Left hindlimb (tissue), 1 donor: ENCODE measurements at places on chromosomes 2 and 18.

GRCh38 chr18:62925031-62925688 lies 209.8 kb downstream of the PHLPP1 start:
- DNase-seq, result no peak

GRCh38 chr2:160298960-160299359 lies 98.9 kb upstream of the ITGB6 start:
- no peak for DNase-seq

- DNase-seq, result no peak
Measured at GRCh38 chr2:39913648-39914461, 134.8 kb upstream of the THUMPD2 start.

- no peak for DNase-seq
Measured at GRCh38 chr2:45132551-45132950, 123.3 kb upstream of the SIX2 start.

DNA sequence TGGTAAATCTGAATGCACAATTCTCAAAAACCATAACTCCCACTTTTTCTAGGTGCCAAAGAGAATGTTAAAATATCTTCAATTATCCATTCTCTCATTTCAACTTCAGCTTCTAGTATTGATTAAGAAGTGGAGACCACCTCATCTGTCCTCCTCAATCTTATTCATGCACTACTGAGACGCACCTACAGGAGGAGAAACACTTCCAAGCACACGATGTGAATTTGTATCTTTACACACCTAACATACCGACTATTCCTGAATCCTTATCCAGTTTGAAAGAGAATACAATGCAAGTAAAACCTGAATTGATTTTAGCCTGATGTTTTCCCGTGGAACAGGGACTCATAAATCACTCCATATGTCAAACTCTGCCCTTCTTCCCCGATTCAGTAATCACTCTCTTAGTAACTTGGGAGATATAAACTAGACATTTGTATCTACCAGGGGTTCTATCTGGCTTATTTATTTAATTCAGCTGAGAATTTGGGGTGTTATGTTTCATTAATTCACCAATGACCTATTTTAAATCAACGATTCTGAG lies 101.0 kb downstream of the MREG start:
- no peak for DNase-seq

GRCh38 chr18:70028084-70028483 lies 80.4 kb upstream of the CD226 start:
- DNase-seq, result no peak

DNA sequence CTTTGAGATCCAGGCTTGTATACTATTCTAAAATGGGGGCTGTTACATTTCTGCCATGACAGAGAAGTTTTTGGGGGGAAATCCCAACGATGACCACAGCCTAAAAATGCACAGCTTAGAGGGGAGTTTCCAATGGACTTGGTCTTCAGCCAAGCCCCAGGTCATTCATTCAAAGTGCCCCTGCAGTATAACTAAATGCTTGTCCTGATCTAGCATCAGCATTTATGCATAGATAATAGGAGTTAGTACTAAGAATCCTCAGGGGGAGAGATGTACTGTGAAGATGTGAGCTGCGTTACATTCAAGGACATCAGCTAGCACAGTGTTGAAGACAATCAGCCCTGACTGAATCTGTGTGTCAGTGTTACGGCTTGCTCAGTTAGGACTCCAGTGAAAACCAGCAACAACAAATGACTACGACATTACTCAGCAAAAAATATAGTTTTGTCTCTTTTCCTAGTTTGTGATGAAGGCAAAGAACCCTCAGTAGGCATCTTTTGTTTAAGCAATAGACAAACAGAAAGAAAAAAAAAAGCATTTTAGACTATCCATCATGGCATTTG lies 160.9 kb downstream of the ZEB2 start:
- no peak for DNase-seq

DNA sequence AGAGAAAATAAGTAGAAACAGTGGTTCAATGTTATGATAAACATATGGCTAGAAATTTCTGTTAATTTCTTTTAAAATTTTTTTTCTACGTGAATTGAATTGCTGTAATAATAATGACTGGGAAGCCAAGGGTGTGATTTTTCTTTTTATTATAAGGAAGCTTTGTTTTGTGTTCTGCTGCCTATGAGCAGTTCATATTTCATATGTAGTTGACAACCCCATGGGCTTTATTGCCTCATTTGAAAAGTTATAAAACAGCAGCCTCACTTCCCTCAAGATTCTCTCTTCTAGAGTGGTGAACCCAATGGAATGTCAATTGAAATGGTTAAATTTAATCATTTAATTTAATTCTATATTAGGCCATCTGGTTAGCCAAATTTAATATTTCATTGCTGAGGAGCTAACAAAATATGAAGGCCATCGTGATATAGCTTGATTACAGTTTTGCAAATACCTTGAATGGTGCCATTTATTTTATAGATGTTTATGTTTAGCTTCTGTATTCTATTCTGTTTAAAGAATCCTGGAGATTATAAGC lies 72.6 kb upstream of the DOCK10 start:
- no peak for DNase-seq

DNA sequence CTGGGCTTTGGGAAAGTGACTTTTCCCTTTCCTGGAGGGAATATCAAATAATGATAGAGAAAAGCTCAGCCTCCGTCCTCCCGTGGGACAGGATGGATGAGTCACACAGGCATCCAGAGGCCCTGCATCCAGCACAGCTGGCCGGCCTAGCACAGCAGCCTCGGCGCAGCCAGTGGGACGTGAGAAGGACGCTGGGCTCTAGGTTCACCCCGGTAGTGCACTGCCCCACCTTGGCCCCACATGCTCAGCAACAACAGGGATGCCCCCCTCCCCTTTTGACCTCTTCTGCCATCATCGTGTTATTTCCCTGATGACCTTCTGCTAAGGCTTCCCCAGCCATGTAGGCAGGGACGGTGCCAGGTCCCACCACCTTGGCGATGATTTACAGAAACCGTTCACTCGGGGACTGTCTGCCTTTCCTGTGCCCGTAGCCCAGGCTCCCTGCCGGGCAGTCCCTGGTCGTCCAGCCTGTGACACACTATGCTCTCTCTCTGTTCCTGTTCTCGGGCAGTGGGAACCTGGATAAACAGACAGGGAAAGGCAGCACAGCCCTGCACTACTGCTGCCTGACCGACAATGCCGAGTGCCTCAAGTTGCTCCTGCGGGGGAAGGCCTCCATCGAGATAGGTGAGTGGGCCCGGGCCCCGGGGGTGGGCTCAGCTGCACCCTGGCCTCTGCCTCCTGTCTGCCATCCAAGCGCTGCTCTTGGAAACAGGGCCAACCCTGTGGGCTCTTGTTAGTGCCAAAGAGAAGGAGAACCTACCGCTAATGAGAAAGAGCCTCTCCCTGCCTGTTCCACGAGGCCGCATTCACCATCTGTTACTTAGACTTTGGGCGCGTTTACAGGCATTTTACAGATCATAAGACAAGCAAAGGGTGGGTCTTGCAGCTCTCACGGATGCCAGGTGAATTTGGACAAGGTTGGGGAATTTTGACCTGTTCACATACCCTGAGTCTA lies 44.6 kb downstream of the ITGB1BP1 start:
- no peak for DNase-seq

DNA sequence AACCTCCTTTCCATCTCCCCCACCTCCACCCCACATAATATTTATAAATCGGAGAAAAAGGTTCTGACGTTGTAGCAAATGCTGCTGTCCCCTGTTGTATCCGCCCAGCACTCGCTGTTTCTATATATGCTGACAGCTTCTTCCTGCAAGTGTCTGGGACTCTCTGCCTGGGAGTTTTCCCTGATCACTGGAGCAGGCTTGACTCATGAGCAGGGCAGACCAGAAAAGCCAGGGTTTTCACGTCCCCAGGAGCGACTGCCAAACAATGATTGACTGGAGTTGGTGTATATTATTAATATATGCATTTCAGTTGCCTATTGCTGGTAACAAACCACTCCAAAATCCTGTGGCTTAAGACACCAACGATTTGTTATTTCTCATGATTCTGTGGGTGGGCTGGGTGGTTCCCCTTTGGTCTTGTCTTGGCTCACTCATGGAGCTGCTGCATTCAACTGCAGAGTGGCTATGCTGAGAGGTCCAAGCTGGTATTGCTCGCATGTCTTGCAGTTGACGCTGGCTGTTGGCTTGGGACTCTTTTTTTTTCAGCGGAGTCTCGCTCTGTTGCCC lies 21.2 kb upstream of the ASXL2 start:
- DNase-seq, result no peak

- no peak for DNase-seq
Measured at GRCh38 chr2:33644215-33644614, 45.1 kb upstream of the FAM98A start.

DNA sequence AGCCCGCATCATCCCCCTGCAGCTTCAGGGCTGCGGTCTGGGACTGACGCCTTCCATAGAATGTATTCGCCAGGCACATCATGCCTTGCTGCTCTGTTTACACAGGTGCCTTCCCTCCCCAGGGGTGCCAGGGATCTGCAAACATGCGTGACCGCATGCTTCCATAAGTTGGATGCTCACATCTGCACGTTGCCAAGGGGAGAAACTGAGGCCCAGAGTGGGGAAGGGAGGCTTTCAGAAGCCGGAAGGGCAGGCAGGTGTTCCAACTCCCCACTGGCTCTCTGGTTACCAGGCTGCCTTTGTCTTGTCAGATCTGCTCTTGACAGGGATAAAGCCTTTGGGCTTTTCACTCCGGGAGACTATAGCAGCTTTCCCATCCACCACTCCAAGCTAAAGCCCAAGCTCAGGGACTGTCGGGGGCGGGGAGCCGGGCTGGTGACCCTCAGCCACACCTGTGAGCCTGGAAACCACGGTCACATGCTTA lies 125.8 kb upstream of the TNP1 start:
- DNase-seq, result no peak

GRCh38 chr18:35455926-35456763 lies 41.6 kb downstream of the INO80C start:
- no peak for DNase-seq

- DNase-seq, result no peak
Measured at GRCh38 chr2:133266926-133267590, 301.2 kb downstream of the NCKAP5 start.

DNA sequence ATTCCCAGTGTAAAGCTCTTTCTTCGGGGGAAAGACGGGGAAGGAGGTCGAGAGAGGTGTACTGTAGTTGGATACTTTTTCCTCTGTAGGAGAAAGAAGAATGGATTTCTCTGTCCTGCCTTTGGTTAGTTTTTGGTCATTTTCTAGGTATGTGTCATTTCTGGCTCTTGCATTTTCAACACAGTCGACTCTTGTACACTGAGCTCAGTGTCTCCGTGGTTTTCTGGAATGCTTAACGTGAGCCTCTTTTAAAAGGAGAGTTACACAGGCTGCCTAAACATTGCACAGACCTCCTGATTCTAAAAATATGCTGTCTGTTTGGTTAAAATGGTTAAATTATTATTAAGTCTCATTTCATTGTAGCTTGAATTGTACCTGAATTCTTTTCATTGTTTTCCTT lies 21.8 kb upstream of the GLS start:
- DNase-seq, result no peak

DNA sequence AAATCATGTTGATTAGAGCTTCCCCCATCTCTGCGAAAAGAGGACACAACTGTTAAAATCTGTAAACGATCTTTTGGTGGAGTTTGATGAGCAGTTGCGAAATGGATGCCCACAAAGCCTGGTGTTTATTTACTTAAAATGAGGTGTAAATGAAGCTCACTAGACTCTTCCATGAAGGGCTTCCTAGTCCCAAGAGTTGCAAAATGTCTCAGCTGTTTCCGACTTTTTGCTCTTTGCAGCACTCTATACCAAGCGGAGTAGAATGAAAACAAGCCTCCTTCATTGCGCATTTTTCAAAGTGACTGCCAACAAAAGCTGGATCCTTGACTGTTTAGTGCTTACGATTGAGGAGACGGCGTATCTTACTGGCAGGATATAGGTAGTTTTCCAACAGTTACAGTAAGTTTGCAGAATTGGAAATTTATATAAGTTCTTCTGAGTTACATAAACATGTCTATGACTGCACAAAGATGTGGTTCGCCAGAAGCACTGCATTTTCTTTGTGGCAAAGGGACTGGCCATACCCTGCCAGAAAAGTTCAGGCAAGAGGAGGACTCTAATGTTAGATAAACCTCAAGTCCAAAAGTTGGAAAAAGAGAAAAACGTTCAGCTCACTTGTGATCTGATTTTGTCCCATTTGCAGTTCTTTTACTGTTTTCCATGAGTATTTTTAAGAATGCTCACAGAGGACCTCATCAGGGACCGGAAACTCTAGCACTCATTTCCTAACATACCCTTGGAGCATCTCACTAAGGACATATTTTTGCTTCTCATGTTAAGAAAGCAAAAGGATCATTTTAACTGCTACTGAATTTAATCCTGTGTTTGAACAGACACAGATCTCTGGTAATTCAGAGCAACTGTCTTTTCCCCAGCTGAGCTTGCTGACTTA lies 42.7 kb downstream of the COLEC12 start:
- DNase-seq, result no peak

DNA sequence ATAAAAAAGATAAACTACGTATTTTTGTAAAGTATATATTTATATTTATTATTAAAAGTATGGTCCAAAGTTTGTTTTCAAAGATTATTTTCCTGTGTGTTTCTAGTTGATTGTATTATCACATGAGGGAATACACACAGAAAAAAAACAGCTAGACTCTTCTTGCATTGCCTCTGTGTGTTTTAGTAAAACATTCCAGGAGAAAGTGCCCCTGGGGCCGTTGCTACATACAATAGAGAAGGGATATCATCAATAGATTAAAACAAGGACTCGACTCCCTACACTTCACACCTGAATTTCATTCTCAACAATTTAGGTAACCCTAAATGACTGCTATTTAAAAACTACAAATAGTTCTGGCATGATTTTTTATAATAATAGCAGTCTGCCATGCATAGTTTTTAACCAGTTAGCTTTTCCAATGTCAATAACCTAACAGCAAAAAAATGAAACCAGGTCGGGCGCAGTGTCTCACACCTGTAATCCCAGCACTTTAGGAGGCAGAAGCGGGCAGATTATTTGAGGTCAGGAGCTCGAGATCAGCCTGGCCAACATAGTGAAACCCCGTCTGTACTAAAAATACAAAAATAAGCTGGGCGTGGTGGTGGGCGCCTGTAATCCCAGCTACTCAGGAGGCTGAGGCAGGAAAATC lies 171.3 kb downstream of the DNAH6 start:
- DNase-seq, result no peak

- no peak for DNase-seq
Measured at GRCh38 chr2:46985512-46985911, 69.9 kb upstream of the MCFD2 start.

DNA sequence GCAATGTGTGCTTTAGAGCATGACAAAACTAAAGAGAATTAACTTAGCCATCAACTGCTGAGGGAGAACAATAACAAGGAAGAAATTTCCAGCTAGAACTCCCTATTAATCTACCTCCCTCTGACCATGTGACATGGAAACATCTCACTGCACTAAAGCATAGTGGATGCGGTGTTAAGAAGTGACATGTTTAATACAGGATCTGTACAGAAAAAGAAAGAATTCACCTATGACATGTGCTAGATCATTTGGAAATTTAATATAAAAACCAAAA lies 202.3 kb upstream of the KLHL14 start:
- DNase-seq, result no peak

DNA sequence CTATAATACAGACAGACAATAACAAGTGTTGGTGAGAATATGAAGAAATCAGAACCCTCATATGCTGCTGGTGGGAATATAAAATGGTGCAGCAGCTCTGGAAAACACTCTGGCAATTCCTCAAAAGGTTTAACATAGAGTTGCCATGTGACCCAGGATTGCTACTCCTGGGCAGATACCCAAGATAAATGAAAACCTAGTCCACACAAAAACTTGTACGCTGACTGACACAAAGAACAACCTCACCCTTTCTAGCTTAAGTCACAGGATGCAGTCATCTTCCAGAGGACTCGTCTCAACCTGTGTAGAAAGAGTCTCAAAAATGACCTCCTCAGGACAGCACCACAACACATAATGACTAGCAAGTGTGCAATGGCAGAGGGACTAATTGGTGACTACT lies 71.6 kb upstream of the ACAA2 start:
- no peak for DNase-seq

- no peak for DNase-seq
Measured at GRCh38 chr2:187301706-187302105, 146.3 kb downstream of the CALCRL start.
